Activated T-cell treated with anti-CD3 and anti-CD28 coated beads, Interleukin-2, amount 50 U/mL, for 48 hours (primary cell): ENCODE measurements at places on chromosomes 6 and 20.
A peak's percentile ranks its signal among the peaks of the same experiment; 100 is the strongest.

DNA sequence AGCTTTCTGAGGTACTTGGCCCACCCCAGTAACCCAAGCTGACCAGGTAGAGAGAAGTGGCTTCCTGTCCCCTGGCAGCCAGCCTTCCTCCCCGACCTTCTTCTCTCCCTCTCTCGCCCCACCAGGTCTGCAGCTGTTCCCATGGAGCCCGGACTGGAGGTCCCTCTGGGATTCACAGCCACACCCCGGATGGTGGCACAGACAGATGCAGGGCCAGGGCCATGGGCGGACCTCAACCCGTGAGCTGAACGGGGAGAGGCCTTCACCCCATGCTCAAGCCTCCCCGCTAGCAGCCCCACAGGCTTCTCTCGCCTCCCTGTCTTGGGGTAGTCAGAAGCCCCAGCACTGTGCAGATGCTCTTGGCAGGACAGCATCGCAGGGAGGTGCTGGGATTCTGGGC is 41.3 kb downstream of the CPXM1 start:
- no peak for DNase-seq

- DNase-seq: no peak
These were observed 651.0 kb downstream of the CD109 start for GRCh38 chr6:74346936-74347535.

GRCh38 chr6:38027685-38028373 is 208.3 kb downstream of the ZFAND3 start:
- DNase-seq: no peak

GRCh38 chr6:2763345-2763841 is 1.8 kb upstream of the WRNIP1 start:
- no peak for DNase-seq

DNA sequence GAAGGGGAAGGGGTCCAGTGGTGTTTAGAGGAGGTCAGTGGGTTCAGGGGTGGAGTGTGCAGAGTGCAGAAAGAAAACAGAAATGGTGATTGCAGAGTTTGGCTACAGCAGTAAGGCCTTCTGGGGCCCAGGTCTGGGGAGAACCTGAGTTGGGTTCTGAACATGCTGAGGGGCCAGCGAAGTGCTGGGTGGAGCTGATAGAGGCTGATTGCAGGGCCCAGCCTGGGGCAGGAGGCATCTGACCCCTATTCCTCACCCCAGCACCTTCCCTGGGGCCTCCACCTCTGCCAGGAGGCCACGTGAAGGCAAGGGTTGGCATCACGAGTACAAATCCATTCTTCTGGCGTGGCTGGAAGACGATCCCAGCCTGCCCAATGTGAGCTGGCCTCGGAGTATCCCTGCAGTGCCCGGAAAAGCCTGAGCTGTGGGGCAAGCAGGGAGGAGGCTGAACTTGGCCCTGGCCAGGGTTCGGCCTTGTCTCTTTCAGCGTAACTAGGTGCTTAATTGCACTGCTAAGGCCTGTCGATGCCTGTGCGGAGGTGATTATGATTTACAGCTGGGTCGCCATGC is 35.3 kb downstream of the VSTM2L start:
- no peak for DNase-seq

DNA sequence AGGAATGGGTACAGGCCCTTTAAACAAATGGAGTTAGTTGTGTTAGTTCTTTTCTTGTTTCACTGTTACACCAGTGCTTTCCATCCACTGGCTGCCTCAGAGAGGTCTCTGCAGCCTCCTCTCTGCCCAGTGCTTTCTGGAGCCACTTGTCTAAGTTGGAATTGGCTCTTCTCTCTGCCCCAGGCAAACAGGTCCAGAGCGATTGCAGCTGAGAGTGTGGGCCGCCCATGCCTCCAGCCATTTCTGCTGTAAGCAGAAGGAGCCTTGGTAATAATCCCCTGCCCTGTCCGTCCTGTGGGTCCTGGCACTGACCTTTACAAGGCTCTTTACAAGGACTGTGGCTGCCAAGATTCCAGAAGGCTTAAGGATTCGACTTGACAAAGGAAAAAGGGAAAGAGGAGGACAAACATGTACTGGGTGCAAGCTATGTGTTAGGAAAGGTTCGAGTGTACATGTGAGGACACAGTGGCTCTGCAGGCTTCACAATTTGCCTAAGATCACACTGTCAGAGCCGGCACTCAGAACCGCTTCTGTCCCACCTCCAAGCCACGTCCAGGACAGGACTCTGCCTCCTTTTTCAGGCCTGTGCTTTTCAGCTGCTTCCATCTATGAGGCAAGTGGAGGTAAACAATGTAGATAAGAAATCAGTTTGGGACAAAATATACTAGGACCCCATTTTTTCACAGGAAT is 88.5 kb downstream of the POPDC3 start:
- no peak for DNase-seq

- no peak for DNase-seq
These were observed 43.8 kb upstream of the SYNDIG1 start for GRCh38 chr20:24425523-24426135.

DNA sequence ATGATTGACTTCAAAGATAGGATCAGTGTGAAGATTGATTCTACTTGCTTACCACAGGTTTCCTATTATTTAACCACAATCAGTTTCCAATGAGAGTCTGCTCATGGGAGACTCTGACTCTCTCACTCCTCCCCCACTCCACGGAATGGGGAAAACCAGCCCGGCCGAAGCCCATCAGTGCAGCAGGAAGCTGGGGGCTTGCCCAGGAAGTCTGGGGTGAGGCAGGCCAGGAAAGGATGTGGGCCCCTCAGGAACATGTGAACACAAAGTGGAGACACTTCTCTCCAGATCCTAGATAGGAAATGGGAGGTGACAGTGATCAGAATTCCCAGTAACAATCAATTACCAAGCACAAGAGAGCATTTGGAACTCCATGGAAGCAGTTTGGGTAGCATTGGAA is 144.2 kb downstream of the TTLL2 start:
- no peak for DNase-seq

- DNase-seq: no peak
These were observed 44.7 kb downstream of the RGS17 start for GRCh38 chr6:153086225-153086990.

GRCh38 chr6:43706788-43707187 is 19.2 kb upstream of the MRPS18A start:
- DNase-seq: no peak

GRCh38 chr20:38278131-38278530 is 17.6 kb upstream of the KIAA1755 start:
- DNase-seq: no peak

- peak; percentile 82 for DNase-seq
These were observed 535 bp upstream of the DNAAF9 start for GRCh38 chr20:3407771-3408637.

DNA sequence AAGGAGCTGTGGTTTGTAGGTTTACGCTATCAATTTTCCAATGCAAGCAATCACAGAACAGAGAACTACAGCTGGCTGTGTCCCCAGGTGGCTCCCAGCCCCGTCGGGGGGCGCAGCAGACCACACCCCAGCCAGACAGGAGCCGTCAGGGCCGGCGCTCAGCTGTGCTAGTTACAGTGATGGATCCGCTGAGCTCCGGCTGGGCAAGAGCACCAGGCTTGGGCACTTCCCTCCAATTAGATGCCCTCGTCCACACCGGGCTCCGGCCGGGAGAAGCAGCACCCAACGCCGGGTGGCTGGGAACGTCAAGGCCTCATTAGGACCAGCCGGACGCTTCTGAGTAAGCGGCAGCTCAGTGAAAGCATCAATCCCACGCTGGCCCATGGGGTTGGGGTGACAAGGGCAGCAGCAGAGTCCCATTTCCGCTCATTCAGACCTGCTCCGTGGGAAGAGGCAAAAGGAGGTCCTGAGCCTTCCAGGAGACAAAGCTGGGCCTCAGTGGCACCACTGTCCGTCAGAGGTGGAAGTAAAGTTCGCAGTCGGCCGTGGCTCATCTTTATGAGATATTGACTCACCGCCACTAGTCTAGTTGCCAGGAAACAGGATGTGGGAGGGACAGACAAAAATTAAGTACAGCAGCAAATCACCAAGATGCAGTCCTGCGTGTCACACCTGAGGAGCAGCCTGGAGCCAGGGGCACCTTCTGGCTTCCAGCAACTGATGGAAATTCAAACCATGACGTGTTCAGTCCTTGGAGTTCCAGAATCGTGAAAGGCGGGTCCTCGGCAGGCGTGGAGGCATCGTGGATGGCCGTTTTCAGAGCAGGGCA is 164.1 kb downstream of the TAF4 start:
- DNase-seq: no peak

DNA sequence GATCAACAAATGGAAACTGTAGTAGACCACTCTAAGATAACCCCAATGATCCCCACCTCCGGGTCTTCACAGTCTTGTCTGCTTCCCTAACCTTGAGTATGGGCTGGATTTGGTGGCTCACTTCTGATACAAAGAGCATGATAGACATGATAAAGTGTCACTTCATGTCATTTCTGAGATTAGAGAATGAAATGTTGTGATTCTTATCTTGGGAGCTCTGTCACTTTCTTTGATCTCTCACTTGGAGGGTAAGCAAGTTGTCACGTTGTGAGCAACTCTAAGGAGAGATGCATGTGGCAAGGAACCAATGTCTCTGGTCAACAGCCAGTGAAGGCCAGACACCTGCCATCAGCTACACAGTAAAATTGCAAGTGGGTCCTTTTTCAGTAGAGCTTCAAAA is 3.0 kb upstream of the GLO1 start:
- DNase-seq: no peak

- no peak for DNase-seq
These were observed 7.7 kb upstream of the SEC63 start for GRCh38 chr6:107965746-107966145.

DNA sequence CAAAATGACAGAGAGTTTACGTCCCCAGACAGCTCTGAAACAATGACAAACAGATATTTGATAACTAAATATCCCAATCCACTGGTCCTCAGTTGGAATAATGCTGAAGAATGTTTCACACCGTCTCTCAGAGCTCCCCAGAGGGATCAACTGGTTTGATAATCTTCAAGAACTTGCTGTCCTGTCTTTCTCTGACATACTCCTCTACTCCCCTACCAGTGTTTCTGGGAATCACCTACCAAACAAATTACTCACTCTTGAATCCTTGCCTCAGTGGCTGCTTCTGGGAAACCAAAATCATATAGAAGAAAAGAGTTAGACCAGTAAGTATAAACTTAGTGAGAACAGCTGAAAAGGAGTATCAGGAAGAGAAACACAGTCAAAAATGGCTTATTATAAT is 469.7 kb upstream of the JAG1 start:
- no peak for DNase-seq

GRCh38 chr20:19897891-19898290 is 119.3 kb upstream of the NAA20 start:
- DNase-seq: no peak

DNA sequence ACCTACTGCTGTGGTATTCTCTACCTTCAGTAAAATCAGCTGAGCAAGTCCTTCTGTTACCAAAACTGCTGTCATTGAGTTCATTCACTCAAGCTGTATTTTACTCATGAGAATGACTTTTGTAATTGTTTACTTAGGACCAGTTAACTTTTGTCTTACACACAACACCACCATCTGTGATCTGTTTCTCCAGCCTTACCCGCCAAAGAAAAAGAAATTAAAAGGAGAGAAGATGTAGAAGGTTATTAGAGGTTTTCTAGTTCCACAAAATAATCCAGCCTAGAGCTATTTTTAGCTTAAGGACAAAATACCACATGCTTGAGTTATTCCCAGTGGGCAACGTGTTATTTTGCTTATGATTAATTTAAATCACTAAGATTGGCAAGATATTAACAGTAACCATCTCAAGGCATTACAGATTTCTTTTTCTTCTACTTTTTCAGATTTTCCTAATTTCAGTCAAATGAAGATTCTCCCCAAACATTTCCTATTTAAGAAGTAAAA is 38.2 kb downstream of the FAM8A1 start:
- DNase-seq: no peak

- DNase-seq: no peak
These were observed 17.8 kb downstream of the ACTR5 start for GRCh38 chr20:38766071-38766470.

DNA sequence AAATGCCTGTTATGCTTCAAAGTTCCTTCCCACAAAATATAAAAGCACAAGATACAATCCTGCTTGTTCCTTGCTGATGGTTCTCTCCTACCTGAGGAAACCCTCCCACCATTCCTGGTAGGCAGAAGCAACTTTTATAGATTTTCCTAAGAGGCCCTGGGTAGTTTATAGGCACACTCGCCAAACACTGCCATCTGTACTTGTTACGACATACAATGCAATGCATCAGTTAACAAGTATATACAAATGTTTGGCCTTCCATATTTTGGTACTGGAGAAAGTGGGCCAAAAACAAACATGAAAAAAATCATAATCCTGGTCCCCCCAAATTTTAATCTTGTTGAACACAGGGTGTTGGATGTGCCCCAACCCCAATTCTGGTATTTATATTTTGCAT is 16.6 kb downstream of the MCM9 start:
- DNase-seq: no peak

- no peak for DNase-seq
These were observed 203.7 kb downstream of the TBX18 start for GRCh38 chr6:84560436-84561390.

GRCh38 chr20:5920581-5920980 is 29.8 kb downstream of the TRMT6 start:
- no peak for DNase-seq

DNA sequence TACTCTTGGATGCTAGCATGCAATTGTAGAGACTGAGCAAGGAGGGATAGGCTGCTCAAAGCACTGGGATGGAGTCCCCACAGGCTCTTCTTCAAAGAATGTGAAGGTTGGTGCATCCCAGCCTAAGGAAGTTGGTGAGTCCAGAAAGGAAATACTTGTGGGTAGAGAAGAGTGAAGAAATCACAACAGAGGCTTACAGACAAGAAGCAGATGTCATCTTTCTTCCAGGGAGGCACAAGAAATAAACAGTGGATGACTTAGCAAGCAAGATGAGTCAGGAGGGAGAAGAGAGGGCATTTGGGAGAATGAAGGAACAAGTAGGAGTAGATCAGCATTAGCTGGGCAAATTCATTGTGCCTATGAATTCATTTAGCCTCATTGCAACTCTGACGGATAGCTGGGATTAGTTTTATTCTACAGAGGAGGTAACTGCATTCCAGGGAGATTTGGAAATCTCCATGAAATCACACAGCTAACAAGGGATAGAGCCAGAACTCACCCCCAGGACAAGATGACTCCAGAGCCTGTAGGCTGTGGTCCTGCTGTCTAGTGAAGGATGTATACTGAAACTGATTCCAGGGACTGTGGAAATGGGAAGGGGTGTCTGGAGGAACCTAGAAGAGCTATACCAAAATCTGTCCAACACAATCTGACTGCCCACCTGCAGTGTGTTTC is 125.8 kb upstream of the SPTLC3 start:
- DNase-seq: no peak

DNA sequence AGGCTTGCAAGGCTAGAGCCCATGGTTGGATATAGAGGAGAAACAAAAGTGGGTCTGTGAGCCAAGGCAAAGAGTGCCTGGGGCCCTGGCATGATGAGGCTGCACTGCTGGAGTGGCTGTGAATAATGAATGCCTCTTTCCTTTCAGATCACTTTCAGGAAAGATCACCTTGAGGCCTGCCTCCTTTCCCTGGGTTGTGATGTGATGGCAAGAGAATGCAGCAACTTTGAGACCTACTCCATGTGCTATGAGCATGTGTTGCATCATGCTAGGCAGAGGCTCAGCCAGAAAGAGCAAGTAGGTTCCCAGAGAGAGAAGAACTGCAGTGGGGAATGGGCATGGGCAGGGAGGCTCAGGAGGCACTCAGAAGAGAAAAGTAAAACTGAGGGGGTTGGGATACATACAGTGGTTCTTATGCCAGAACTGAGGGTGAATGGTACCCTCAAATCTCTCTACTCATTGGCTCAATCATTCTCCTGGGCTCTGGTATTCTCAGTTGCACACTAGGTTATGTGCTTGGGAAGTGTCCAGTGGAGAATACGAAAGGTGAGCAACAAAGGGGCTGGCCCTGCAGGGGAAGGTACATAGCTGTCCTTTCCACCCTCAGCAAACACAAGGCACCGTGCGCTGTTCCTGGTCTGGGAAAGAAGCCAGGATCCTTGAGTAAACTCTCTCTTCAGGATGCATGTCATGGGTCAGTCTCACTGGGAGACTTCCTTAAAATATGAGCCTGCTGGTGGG is 45.9 kb downstream of the CD164 start:
- DNase-seq: no peak
